ENCODE measurements at places on chromosomes 7 and 10.
A peak's percentile ranks its signal among the peaks of the same experiment; 100 is the strongest.

DNA sequence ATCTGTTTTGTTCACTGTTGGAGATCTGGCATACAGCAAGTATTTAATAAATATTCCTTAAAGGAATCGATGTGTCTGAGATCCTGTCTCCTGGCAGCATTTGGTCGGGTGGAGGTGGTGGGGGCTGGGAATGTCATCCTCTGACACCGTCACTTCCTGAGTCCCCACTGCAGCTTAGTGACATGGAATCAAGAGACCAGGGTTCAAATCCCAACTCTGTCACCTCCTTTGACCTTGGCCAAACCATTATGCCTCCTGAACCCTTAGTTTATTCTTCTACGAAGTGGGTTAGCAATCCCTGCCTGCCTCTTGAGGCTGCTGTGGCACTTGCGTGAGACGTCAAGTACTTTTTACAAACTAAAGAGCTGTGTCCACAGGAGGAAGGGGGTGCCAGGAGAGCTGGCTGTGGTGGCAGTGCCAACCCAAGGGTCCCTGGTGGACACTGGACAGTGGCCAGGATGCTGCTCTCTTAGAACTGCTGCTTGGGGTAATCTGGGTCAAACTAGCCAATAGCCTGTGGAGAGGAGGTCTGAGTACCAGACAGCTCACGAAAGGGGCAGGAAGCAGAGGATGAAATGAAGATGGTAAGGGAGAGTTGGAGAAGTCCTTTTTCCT, 8.0 kb upstream of the ZMIZ1 start:
- no peak overlapping the region for H3K27ac ChIP-seq
- no peaks in the 10 kb centered on the region for H3K36me3 ChIP-seq
- no peak overlapping the region for H3K4me3 ChIP-seq

DNA sequence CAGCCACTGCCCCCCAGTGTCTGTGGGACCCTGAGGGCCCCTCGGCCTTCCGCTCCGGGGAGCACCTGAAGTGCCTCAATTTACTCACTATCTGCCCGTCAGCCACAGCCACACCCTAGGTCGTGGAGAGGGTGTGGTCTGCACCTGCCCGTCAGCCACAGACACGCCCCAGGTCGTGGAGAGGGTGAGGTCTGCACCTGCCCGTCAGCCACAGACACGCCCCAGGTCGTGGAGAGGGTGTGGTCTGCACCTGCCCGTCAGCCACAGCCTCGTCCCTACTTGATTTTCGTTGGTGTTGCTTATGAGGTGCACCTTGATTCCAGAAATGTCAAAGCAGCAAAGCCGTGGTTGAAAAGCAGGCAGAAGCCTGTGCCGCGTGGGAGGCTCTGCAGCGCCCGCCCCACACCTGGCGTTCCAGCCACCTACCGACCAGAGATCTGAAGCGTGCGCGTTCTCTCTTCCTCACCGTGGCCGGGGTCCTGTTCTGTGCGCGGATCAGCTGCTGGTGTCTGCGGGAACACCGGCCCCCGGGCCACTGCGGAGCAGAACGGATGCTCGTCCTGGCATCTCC, 101.6 kb downstream of the DYNC2I1 start:
- peaks cover 17% of the 10 kb centered on the region for H3K4me1 ChIP-seq
- H3K27me3 ChIP-seq = no peaks in the 10 kb centered on the region
- H3K27ac ChIP-seq = no peak overlapping the region

DNA sequence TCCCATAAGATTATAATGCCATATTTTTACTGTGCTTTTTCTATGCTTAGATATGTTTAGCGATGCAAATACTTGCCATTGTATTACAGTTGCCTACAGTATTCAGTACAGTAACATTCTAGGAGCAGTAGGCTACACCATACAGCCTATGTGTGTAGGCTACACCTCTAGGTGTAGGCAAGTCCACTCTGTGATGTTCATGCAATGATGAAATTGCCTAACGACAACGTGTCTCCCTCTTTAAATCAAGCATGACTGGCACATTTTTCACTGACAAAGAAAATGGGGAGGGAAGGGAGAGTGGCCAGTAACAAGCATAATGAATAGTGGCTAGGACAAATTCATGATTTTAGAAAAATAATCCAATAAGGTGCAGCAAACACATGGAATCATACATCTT, 1.7 kb downstream of the NCAPG2 start:
- no peak overlapping the region for H3K27ac ChIP-seq
- H3K4me1 ChIP-seq = peaks cover 42% of the 10 kb centered on the region
- no peaks in the 10 kb centered on the region for H3K36me3 ChIP-seq
- no peak overlapping the region for H3K4me3 ChIP-seq
- no peak for DNase-seq

DNA sequence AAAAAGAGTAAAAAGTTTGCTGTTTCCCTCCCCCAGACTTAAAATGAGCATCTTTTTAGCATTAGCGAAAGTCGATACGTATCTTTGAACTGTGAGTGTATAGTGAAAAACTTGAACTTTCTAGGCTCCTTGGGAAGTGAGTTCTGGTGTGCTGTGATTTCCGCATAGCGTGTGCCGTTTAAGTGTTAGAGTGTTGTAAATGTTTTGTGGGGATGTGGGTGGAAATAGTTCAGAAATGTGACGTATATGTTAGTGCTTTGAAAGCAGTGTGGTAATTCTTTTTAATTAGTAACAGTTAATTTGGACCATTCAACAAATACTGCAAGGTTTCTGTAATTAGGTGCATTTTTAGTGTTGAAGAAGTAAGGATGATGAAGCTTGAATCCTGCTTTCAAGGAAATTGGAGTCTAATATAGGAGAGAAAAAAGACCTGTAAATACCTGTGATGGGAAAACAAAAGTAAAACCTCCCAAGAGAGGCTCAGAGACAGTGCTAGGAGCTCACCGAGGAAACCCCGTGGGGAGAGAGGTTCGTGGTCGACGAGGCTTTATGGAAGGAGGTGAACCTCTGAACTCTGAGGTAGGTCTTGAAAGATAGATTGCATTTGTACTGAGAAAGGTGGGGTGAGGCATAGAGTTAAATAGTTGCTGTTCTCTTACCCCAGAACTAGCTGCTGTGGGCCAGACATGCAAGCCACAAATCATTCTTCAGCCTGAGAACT, 40.8 kb downstream of the RBM33 start:
- H3K27ac ChIP-seq = no peak overlapping the region
- H3K36me3 ChIP-seq = peaks cover 26% of the 10 kb centered on the region
- peaks cover 23% of the 10 kb centered on the region for H3K4me1 ChIP-seq
- H3K4me3 ChIP-seq = no peak overlapping the region
- DNase-seq = peak; percentile 44
- H3K27me3 ChIP-seq = no peaks in the 10 kb centered on the region

DNA sequence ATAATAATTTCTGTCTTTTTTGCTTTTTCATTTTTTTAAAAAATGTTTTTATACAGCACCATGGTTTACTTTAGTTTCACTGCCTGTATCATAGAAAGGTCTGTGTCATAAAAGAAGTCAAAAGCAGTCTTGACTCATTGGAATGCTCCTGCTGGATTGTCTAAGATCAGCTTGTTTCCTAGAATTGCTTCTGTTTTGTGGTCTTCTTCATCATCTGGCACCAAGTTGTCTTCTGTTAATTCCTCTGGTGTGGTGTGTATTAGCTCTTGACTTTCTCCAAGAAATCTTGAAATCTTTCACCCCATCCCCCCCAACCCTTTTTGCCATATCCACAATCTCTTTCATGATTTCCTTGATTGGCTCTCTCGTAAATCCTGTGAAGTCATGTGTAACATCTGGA, 250.3 kb upstream of the CXCL12 start:
- no peaks in the 10 kb centered on the region for H3K4me1 ChIP-seq
- H3K36me3 ChIP-seq = no peaks in the 10 kb centered on the region
- H3K4me3 ChIP-seq = no peak overlapping the region
- no peaks in the 10 kb centered on the region for H3K27me3 ChIP-seq
- no peak overlapping the region for H3K27ac ChIP-seq

DNA sequence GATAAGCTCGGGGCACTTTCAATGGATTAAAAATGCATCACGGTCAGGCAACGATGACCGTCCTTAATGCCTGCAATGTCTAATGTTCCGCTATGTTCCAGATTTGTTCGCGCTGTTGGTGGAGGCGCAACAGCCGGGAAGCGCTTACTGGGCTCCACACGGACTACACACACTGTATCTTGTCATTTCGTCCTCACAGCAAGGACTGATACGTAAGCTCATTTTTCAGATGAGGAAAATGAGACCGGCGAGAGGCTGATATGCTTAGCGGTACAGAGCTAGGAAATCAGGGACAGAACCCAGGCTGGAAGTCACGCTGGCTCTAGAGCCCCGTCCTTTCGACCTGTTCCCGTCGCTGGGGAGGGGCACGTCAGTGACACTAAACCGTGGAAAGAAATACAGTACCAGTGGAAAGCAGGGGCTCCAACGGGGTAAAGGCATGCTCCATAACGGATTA, 670 bp downstream of the TPK1 start:
- DNase-seq = no peak
- H3K27me3 ChIP-seq = no peaks in the 10 kb centered on the region
- H3K27ac ChIP-seq = peak overlapping the region; percentile 76
- peak overlapping the region; percentile 94 for H3K4me3 ChIP-seq
- H3K36me3 ChIP-seq = no peaks in the 10 kb centered on the region
- peaks cover 57% of the 10 kb centered on the region for H3K4me1 ChIP-seq

- peak; percentile 57 for DNase-seq
- no peaks in the 10 kb centered on the region for H3K36me3 ChIP-seq
- H3K27ac ChIP-seq = no peak overlapping the region
Measured at GRCh38 chr7:134514663-134515062, 12.7 kb upstream of the AKR1B10 start.

- no peaks in the 10 kb centered on the region for H3K4me1 ChIP-seq
- no peaks in the 10 kb centered on the region for H3K27me3 ChIP-seq
- H3K27ac ChIP-seq = no peak overlapping the region
- no peak overlapping the region for H3K4me3 ChIP-seq
- H3K36me3 ChIP-seq = no peaks in the 10 kb centered on the region
Measured at GRCh38 chr10:76902949-76903348, 734.7 kb downstream of the KCNMA1 start.

GRCh38 chr7:7699970-7700369, 18.4 kb downstream of the RPA3 start:
- H3K27me3 ChIP-seq = no peaks in the 10 kb centered on the region
- no peak overlapping the region for H3K4me3 ChIP-seq
- no peak for DNase-seq
- no peak overlapping the region for H3K27ac ChIP-seq
